Inflammatory macrophage treated with lipopolysaccharide for 1 hour (primary cell): ENCODE measurements at places on chromosomes 4 and X.

- DNase-seq, result peak; percentile 92
Measured at GRCh38 chrX:133544115-133544514, 128.8 kb upstream of the GPC4 start.

DNA sequence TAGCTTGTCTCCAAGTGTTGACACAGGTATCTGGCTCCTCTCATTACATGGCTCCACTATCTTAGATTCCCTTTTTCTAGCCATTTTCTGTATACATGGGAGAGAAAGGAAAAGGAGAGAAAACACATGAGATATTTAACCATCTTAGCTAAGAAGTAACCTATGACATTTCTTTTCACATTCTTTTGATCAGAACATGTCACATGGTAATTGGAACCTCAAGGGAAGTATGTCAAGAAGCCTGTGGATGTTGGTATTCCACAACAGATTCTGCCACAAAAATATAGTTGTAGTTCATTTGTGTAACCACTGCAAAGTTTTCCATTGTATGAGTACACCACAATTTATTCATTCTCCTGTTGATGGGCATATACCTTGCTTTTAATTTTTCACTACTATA, 18.7 kb upstream of the GABRB1 start:
- no peak for DNase-seq

GRCh38 chrX:66402165-66402564, 236.7 kb downstream of the EDA2R start:
- no peak for DNase-seq

DNA sequence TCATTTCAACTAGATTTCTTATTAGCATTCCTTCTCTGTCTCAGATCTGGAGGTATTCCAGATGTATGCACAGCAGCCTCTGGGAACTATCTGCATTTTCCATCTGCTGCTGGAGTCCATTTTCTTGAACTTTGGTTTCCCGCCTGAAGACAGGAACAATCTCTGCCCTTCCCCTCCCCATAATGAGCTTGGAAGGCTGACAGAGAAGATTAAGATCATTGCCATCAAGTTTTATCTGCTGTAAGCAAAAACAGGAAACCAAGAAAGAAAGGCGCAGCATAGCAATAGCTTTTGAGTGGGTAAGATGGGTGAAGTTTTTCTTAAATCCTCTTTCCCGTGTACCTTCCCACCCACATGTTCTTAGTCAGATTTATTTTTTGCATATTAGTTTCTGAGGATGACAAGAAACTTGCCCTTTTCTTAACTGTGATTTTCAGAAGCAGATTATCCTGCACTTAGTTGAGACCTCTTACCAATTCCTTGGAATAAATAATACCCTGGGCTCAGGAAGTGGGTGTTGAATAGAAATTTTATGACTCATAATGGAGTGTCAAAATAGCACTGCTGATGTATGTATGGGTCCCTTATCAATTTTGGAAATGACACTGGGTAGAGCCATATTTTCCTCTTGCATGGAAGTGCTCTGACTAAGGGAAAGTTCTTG, 78.3 kb downstream of the CT47B1 start:
- DNase-seq, result peak; percentile 6

DNA sequence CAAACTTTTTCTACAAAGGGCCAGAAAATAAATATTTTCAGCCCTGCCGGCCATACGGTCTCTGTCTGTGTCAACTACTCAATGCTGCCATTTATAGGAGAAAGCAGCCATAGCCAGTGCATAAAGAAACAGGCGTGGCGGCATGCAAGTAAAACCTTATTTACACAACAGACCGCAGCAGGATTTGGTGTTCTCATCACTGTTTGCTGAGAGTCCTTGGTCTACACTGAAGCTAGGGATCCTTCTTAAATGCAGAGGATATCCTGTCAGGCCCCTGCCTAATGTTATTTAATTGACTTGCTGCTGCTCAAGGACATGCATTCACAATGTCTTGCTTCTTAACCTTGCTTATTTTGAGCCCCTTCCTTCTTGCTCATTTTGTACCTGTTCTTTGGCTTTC, 54.7 kb downstream of the CPE start:
- no peak for DNase-seq

DNA sequence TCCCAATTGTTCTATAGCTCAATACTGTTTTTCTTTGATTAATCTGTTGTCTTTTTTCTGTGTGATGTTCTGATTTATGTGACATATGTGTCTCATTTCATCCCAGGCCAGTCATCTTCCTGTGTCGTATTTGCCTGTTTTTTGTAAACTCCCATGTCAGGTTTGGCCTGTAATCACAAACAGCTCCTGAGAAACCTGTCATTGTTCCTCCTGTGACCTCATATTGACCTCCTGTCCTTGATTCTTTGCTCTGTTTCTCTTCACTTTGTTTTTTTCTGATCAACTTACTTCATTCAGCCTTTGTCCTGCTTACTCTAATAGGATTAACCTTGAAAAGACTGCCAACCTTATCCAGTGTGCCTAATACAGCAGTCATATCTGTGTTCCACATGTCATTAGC, 438.3 kb downstream of the CFAP47 start:
- no peak for DNase-seq

DNA sequence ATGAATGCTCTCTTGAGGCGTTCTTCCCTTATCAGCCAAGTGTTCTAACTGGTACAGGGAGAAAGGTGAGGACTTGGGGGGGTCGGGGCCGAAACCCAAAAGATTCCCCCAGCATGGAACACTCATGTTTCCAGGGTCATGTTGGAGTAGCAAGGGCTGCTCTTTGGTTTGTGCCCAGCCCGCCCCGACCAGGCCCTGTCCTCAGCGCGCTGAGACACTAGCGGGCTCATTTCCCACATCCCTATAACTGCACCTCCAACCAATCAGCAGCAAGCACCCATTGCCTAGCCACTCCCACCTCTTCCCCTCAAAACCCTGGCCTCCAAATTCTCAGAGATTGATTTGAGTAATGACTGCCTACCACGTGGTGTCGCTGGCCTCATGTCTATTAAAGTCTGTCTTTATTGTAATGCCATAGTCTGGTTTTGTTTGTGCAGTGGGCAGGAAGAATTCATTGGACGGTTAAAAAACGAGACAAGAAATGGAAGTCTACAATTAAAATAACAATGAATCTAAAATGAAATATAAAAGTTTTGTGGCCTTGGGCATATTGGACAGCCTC, 1928.4 kb downstream of the STIM2 start:
- DNase-seq, result no peak

DNA sequence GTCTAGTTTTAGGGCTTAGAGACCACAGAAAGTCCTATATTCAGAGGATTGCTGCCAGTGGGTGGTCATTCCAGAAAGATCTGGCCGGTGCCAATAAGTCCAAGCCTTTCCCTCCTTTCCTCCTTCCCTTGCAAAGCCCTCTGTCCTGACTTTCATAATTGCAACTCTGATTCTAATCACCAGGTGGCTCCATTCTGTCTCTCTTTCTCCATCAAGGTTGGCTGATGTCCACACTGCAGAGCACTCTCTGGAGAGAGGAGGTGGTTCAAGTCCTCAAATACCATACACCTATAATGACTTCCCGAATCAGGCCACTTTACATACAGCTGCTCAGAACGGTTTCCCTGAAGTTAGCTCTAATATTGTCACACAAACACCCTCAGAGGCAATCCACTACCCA, 22.4 kb upstream of the ARMCX4 start:
- DNase-seq, result no peak
